Activated T-helper 1 cell treated with anti-CD3 and anti-CD28 coated beads, Interleukin-12 subunit alpha, Interleukin-12 subunit beta, Interleukin-2, Interleukin-4 antibody, amounts not matched to agents 30 ng/mL and 10 ng/mL and 1 ng/mL, durations not matched to agents 14 hours and 24 hours and 36 hours (primary cell): ENCODE measurements at places on chromosomes 13 and 19. TPM values are rescaled to one million over a fixed set of nuclear protein-coding genes. Genes with fewer than 3 reads are reported as not detected.

IRGQ gene
- total RNA-seq, result 33.5 and 34.9 TPM in 2 replicates

GZMM gene
- 52.7 and 55.6 TPM in 2 replicates for total RNA-seq

C1QTNF9 gene
- total RNA-seq, result not detected in 2 replicates

GNA15 gene
- total RNA-seq, result 103 and 109 TPM in 2 replicates

ZNF563 gene
- total RNA-seq, result 1.4 and 2.5 TPM in 2 replicates

ICAM5 gene
- 1.9 TPM in 2 replicates for total RNA-seq

IGFL1 gene
- total RNA-seq, result not detected in 2 replicates

LGALS14 gene
- total RNA-seq, result 0.56 TPM in 1 of 2 replicates, not detected in the other

ZNF180 gene
- total RNA-seq, result 8.8 and 10.1 TPM in 2 replicates

LIM2 gene
- total RNA-seq, result not detected in 2 replicates

C1QTNF9B gene
- total RNA-seq, result not detected in 2 replicates

SACS gene
- 32.1 and 32.4 TPM in 2 replicates for total RNA-seq

CEACAM8 gene
- total RNA-seq, result not detected in 2 replicates

MBNL2 gene
- 20.7 and 24.2 TPM in 2 replicates for total RNA-seq

PSPN gene
- 1.3 and 1.6 TPM in 2 replicates for total RNA-seq

TNNT1 gene
- not detected in 2 replicates for total RNA-seq

UBE2L5 gene
- total RNA-seq, result not detected in 2 replicates

ERVK3-1 gene
- 87.1 and 96.7 TPM in 2 replicates for total RNA-seq

IGLON5 gene
- total RNA-seq, result 1.2 and 1.3 TPM in 2 replicates

RUBCNL gene
- total RNA-seq, result 1.2 and 2.8 TPM in 2 replicates

ADGRE1 gene
- 4.6 and 5.5 TPM in 2 replicates for total RNA-seq

PBX4 gene
- 28.0 and 29.6 TPM in 2 replicates for total RNA-seq

ATP12A gene
- total RNA-seq, result 0.16 and 0.20 TPM in 2 replicates

DENND1C gene
- 68.4 and 75.6 TPM in 2 replicates for total RNA-seq

ZNF331 gene
- 17.9 and 19.6 TPM in 2 replicates for total RNA-seq

PHF11 gene
- total RNA-seq, result 66.0 and 68.0 TPM in 2 replicates

CEACAM4 gene
- not detected in 2 replicates for total RNA-seq

ZNF134 gene
- total RNA-seq, result 8.4 and 9.4 TPM in 2 replicates

ZNF571 gene
- 0.64 and 1.4 TPM in 2 replicates for total RNA-seq

C13orf42 gene
- total RNA-seq, result not detected in 2 replicates

CCNA1 gene
- total RNA-seq, result 1.5 and 1.6 TPM in 2 replicates
